ENCODE measurements at places on chromosomes 16 and 17.

GRCh38 chr16:56463153-56463552, 11.8 kb downstream of the OGFOD1 start:
- no peak for DNase-seq

DNA sequence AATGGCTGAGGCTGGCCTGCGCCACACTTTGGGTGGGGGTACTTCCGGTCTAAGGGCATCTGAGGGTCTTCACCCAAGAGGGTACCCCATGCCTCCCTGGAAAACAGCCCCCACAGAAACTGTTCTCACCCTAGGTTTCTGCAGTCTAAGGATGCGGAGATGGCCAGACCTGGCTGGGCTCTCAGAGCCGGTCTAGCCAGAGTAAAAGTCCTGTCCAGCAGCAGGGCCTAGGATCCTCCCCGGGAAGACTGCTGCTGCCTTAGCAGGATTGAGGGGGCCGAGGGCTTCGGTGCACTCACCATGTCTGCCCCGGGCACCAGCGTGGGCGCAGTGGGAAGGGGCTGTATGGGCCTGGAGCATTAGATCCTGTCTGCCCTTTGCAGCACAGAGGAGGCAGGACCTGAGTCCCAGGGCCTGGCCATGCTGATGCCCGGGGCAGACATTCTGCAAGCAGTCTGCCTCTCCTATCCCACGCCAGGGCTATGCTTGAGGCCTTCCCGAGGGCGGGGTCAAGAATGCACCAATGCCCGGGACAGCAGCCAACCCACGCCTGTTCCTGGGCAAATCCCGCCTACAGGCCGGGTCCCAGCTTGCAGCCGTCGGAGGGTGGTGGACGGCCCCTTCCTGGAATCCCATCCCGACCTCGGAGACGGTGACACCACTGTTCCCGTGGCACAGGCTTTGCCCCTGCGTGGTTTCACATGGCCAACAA, 54.7 kb downstream of the CBFA2T3 start:
- DNase-seq: no peak

- no peak for DNase-seq
Observed at GRCh38 chr17:7606280-7606679, 8.4 kb downstream of the FXR2 start.

DNA sequence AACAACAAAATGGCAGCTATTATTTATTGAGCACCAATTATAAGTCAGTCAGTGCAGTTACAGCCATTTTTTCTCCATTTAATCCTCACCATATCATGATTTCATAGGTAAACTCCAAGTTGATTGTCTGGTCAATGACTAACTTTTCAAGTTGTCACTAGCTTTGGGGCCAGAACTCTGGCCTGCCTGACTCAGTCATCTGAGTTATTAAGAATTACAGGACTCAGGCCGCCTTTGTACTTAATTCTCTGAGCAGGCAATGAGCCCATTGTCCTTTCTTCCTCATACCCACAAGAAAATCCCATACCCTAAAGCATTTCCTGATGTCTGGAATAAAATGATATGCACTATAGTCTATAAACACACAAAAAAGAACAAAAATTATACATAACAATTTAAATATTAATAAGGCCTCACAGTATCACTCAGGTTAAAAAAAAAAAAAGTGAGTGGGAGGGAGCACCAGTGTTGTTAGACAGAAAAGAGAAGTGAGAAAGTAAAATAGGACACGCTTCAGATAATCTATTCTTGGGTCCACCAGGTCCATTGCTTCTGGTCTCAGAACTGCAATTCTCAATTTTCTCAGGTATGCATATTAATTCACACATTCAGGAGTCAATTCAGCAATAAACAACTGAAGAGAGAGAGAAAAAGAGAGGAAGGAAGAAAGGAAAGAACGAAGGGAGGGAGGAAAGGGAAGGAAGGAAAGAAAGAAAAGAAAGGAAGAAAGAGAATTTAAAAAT, 70.2 kb downstream of the SPAG9 start:
- no peak for DNase-seq

DNA sequence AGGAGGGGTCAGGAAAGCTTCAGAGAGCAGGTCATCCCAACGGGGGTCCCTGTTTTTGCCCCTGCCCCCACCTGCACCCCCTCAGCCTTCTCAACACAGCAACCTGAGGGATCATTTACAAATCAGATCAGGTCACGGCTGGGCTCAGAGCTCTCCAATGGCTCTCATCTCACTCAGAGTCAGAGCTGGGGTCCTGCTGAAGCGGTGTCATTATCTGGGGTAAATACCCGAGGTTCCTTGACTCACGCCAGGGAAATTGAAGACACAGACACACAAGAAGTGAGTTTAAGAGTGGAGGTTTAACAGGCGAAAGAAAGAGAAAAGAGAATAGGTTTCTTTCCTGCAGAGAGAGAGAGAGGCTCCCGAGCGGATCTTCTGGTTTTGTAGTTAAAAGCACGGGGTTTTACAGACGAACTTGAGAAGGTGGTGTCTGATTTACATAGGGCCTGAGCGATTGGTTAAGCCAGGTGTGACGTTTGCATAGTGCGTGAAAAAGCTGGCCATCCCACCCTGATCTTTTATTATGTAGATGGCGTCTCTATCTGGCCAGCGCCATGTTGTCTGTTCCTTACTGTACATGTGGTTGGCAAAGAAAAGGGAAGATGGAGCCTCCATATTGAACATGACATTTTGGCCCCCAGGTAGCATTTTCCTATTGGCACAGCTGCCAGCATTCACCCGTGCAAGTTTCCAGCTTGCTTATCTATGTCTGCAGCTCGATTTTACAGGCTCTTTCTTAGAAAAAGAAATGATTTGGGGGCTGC, 51.4 kb downstream of the WSB1 start:
- no peak for DNase-seq

DNA sequence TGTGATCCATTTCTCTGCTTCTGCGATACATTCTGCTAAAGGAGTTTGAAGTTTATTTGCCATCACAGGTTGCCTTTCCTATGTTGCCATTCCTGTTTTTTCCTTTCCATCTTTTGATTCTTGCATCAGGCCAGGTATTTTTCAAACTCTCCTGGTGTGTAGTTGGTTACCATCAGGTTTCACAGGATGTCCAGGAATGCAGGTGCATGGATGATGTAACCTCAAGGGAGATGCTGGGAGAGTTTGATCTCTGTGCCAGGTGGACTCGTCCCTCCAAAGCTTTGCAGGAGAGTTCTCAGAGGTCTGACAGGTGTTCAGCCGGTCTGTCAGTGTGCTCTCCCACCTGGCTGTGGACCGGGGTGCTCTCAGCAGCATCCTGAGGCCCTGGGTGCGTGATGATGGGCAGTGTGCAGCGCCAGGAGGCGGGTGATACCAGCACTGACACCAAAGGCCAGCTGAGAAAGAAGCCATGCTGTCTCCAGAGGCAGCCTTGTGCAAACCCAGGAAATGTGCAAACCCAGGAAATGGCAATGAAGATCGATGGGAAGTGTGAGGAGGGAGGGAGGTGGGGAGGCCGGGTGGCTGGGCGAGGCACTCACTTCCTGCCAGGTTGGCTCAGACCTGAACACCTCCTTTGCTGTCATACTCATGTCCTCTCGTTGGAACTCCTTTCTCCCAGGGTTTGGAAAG, 1.7 kb downstream of the ATP2C2 start:
- no peak for DNase-seq

DNA sequence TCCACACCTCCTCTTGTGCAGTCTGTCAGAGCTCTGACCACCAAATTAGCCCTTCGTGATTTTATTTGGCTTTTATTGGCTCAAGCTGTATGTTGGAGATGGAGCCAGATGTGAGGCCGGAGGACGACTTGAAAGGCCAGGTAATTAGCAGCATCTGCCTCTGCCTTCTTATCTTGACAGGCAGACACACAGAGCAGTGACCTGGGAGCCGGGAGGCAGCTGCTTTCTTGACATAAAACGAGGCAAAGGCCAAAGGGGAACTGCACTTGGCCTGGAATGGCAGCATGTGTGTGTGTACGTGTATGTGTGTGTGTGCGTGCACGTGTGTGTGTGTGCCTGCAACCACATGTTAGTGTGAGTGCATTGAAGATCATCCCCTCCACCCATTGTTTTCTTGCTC, 56.9 kb upstream of the BRD7 start:
- DNase-seq: no peak

DNA sequence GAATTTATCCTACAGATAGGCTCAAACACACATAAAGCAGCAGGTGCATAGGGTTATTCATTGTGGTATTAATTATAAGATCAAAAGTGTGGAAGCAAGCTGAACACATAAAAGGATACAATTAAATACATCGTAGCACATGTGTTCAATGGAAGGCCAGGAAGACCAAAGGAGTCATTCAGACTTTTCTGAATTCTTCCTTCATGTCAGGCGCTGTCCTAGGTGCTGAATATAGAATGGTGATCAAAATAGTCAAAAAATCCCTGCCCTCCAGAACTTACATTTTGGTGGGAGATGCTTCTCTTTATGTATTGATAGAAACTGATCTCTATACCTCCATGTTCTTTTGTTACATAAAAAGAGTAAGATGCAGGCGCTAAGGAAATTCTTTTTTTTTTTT, 439.0 kb upstream of the ASIC2 start:
- DNase-seq: no peak

- DNase-seq: no peak
Observed at GRCh38 chr16:17380613-17381012, 90.1 kb downstream of the XYLT1 start.

DNA sequence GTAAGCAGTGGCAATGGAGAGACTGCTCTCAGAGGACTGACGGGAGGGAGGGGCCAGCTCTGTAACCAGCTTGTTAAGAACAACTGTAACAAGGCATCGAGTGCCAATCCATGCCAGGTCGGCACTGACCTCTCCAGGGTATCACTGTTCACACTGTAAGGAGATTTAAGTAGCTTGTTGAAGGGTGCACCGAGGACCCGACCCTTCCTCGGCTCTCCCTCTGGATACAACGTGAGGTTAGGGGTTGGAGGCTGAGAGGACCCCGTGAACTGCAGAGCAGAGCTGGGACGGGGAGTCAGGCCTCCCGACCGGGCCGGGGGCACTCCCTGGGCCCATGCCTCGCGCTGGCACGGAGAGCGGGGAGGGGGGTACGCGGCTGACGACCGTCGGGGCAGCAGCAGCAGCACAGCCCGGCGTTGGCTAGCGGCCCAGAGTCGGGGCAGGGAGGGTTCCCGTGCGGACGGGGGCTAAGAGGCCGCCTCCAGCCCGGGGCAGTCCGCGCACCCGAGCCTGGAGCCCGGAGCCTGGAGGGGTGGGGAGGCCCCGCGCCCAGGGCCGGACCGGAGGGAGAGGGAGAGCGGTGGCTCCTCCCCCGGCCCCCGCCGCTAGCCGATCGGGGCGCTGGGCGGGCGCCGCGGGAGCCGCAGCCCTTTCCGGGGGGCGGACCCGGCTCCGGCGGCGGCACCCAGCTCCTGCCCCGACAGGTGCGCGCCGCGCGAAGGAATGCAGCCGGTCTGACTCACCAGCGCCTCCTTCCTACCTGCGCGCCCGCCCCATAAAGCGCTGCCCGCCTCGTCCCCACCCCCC, at the start of gene ITGB4:
TSS of gene ITGB4 (plus strand) at position 804 of the 807 bp plus-strand sequence. CDS start 3,245 bp downstream, outside the sequence.
- no peak for DNase-seq
